ENCODE measurements at places on chromosomes 12 and 14.

DNA sequence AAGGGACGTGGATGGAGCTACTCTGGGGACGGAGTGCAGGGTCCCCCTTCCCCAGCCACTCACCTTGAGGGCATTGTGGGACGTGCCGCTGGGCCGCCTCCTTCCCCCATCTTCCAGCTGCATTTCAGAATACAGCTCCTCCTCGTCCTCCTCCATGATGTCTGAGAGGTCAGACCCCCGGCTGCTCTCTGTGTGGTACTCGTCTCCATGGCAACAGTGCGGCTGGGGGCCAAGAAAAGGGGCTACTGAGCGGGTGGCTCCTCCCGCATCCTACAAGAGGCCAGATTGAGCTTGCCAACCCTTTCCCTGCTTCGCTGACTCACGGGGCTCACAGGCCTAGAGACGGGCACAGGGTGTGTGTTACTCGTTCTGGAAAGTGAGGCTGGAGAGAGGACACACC lies 90.4 kb downstream of the PIWIL1 start:
- DNase-seq, result no peak

- DNase-seq, result no peak
Measured at GRCh38 chr12:19131025-19131444, 1.5 kb downstream of the PLEKHA5 start.

- no peak for DNase-seq
Measured at GRCh38 chr12:23008623-23009022, 383.7 kb downstream of the ETNK1 start.

- DNase-seq, result no peak
Measured at GRCh38 chr12:116879509-116880212, 1.6 kb downstream of the HRK start.

GRCh38 chr12:42118136-42118879 lies 26.4 kb downstream of the GXYLT1 start:
- no peak for DNase-seq

- DNase-seq, result no peak
Measured at GRCh38 chr14:104299993-104300761, 161.8 kb downstream of the KIF26A start.

DNA sequence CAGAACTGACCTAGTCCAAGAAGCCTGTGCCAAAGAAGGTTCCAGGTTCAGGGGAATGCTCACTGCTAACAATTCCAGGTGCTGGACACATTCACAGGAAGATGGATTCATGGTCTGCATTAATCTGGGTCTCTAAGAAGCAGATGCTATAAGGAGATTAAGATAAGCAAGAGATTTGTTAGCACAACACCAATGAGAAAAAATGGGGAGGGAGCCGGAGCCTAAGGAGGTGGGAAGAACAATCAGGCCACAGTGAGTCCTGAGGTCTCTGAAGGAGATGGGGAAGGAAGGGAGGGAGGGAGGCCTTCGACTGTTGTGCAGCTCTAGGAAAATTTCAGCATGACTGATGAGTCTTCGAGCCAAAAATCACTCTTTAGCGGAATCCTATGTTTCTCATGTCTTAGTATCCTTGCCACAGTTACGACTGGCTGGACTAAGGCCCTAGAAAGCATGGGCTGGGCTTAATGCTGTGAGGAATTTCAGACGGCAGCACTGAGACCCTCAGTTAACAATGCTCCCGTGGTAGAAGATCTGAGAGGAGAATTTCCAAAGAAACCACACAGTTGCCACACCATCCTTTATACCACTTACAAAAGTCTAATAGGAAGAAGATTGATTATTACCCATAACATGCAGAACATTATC lies 31.5 kb upstream of the PTGDR start:
- DNase-seq, result no peak

DNA sequence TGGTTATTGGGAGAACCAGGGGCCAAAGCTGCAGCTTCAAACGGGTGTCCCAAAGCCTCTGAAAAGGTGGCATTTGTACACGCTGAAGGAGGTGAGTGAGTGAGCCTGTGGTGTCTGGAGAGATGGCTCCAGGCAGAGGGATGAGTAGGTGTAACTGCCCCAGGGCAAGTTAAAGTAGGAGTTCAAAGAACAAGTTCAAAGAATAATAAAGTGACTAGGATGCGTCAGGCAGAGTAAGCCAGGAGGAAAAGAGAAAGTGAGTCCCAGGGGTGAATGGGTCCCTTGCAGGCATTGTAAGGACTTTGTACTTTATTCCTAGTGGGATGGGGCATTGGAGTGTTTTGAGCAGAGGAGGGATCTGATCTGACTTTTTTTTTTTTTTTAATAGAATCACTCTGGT lies 201.4 kb upstream of the PWP1 start:
- no peak for DNase-seq

- DNase-seq, result no peak
Measured at GRCh38 chr14:30264161-30264560, 294.8 kb upstream of the G2E3 start.

- no peak for DNase-seq
Measured at GRCh38 chr12:57188090-57188425, 28.5 kb upstream of the NXPH4 start.

DNA sequence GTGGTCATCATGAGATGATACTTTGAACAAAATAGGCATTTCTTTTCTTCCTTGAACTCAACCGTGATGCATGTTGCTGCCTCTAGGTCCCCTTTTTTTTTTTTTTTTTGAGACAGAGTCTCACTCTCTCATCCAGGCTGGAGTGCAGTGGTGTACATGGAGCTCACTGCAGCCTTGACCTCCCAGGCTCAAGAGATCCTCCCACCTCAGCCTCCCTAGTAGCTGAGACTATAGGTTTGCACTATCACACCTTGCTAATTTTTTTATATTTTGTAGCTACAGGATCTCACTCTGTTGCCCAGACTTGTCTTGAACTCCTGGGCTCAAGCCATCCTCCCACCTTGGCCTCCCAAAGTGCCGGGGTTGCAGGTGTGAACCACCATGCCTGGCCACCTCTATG lies 20.6 kb downstream of the DIP2B start:
- DNase-seq, result no peak

DNA sequence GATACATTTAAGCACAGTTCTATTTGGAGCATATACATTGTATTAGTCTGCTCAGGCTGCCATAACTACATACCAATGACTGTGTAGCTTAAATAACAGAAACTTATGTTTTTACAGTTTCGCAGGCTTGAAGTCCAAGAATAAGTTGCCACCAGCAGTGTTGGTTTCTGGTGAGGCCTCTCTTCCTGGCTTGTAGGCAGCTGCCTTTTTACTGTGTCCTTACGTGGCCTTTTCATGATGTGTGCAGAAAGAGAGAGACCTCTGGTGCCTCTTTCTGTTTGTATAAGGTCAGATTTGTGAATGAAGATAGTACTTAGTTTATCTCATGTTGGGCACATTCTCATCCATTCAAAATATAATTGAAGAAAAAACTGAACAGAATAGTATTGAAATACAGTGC lies 636.6 kb downstream of the FLRT2 start:
- no peak for DNase-seq

DNA sequence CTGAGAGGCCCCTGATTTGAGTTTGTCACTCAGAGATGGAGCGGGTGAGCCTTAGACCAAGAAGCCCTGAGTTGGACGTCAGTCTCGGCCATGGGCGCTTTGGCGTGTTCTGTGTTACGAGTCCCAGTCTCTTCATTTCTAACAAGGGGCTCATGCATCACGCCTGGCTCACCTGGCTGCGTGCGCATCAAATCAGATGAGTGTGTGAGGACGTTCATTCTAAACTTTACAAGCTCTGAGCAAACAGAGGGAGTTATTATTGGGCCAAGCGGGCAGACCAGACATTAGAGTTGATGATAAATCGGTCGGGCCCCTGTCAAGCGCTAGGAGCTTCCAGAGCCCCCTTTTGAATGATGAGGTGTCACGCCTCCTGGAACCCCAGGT lies 117.2 kb downstream of the CALM1 start:
- DNase-seq, result no peak

DNA sequence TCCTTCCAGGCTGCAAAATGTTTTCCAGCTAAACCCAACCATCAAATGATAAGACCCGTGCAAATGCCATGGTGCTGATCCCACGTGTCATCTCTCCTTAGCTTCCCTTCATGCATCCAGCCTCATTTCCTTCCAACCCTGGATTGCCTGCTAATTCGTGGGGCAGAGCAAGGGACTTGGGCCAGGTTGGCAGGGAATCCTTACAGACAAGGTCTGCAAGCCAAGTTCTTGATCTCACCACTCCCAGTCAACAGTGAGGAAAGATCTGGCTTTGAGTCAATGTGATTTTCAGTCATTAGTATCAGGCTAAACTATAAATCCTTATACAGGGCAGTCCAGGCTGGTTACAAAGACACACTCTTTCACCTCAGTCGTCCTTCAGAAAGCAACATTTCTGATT lies 150.9 kb downstream of the ANO2 start:
- no peak for DNase-seq

GRCh38 chr12:89421092-89421835 lies 69.0 kb upstream of the DUSP6 start:
- no peak for DNase-seq

- no peak for DNase-seq
Measured at GRCh38 chr14:59771577-59771976, 99.0 kb downstream of the RTN1 start.

DNA sequence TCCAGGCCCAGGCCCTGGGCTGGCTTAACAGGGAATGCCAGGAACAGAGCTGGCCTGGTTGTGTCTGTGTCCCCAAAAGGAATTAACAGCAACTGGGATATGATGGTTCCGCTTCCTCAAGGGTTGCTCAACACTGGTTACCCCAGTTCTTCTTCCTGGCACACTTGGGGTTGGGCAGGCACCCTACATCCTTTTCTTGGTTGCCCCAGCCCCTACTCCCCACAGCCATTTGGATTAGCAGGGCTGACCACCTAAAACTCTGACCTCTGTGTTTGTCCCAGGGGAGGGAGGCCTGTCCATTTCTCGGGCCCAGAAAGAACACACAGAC lies 30.8 kb downstream of the NCKAP5L start:
- DNase-seq, result no peak

DNA sequence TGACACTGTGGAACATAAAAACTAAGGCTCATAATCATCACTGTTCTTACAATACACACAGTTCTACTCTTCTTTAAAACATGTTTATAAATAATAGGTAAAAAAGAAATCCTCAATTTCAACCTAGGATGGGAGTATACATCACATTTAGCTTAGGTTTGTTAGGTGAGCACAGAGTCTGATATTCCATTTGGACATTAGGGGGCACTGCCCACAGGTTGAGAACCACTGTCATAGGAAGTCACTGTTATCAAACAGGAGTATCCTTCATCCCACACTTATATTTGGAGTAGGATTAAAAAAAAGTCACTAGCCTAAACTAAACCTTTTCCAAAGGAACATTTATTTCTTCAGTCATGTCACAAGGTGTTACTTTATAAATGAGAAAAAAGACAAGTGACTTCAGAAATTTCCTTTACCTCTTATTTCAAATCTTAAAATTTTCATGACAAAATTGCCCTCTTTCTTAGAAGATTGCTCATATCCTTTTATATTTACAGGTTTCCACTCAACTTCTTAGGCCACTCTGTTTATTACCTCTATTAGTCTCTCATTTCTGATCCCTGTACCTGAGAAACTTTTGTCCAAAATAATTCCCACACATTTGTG lies 240.6 kb downstream of the CPNE8 start:
- DNase-seq, result no peak

GRCh38 chr12:130537051-130537450 lies 179.0 kb downstream of the RIMBP2 start:
- no peak for DNase-seq

DNA sequence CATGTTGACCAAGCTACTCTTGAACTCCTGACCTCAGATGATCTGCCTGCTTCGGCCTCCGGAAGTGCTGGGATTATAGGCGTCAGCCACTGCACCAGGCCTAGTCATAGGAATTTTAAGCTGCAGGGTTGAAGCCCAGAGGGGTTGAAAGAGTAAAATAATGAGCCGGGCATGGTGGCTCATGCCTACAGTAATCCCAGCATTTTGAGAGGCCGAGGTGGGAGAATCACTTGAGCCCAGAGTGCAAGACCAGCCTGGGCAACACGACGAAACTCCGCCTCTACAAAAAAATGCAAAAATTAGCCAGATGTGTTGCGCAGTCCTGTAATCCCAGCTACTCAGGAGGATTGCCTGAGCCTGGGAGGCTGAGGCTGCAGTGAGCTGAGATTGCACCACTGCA lies 69.6 kb downstream of the GALNT8 start:
- no peak for DNase-seq

GRCh38 chr12:53991077-53991460 lies 6.1 kb downstream of the HOXC10 start:
- no peak for DNase-seq

DNA sequence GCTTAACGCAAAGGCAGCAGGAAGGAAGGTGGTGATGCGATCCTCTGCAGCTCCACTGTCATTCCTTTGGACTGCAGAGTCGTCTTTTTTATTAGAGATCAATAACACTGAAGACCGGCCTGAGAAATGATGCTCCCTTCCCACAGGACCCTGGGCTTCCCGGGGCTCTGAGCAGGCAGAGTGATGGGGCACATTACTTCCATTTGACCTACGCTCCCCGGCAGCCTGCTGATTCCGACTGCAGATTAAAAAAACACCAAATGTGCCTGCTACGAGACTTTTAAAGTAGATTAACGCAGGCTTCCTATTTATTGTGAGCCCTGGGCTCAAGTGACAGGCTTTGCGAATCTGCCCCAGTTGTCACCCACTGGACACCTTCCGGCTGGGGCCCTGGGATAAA lies 37.5 kb downstream of the KCNA1 start:
- no peak for DNase-seq

DNA sequence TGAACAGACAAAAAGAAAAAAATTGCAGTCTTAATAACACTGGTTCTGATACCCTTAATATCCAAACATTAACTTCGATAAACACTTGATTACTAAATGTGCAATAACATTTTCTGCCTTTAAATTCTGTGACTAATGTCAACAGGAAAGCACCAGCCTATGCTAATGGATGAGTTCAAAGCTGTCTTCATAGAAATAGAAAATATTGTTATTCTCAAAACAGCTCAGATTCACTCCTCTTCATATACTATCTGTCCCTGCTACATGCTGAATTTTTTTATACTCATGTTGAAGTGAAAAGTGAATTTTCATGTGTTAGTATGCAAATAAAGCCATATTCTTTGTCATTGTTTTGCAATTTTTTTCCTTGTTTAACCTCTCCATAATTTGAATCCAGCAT lies 13.9 kb downstream of the TAS2R43 start:
- no peak for DNase-seq

DNA sequence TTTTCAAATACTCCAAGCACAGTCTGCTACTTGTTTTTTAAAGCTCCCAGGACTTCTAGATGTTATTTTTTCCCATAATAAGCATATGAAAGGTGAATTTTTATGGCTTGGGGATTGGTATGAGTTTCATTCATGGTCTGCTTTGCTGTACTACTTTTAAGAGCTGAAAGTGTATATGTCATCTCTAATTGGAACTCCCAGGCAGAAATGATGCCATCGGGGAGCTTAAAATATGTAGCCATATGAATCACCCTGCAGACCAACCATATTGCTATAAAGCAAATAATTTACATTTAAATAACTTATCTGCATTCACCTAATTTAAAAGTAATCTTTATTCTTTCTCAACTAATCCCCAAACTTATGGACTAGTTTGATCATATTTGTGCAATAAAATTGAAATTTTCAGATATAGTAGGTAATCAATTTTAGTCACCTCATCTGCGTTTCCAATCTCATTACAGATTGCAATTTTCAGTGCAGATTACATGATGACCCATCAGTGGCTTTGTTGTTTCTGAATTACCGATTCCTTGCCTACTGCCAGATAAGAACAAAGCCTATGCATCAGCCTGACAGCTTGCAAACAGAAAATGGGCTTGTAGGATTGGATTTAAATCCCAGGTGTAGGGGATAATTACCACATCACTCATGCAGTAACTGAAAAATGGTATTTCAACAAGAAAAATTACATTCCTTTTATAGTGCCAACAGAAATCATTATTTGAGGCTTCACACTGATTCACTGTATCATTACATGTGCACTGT lies 689.4 kb downstream of the NOVA1 start:
- no peak for DNase-seq

Measured in GOT3 (cell line).